ENCODE measurements at places on chromosomes 13 and 19.

- DNase-seq, result no peak
Observed at GRCh38 chr13:111289251-111289650, 31.2 kb upstream of the TEX29 start.

GRCh38 chr19:8476524-8476923, 25.9 kb downstream of the PRAM1 start:
- DNase-seq, result no peak

DNA sequence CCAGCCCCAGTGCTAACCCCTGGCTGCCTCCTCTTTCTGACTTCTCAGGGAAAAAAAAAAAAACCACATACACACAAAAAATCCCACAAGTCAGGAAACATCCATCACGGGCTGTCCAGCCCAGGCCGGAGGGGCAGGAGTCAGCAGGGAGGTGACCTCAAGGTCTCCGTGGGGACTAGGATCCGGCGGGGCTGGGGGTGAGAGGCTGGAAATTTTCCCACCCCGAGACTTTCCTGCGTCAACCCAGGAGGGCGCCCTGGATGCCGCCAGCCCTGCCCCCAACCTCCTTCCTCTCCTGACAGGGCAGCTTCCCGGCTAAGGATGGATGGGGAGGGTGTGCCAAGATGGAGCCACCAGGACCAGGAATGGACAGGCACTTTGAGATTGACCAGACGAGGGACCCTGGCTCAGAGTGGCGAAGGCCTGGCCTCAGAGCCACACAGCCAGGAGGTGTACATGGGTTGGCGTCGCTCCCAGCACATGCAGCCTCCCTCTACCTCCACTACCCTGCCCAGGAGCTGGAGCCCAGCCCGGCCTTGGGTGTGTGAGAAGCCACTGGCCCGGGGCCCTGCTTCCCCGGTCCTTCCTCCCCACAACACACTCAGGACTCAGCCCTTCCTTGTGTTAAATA, 33.3 kb downstream of the BLOC1S3 start:
- DNase-seq, result no peak

DNA sequence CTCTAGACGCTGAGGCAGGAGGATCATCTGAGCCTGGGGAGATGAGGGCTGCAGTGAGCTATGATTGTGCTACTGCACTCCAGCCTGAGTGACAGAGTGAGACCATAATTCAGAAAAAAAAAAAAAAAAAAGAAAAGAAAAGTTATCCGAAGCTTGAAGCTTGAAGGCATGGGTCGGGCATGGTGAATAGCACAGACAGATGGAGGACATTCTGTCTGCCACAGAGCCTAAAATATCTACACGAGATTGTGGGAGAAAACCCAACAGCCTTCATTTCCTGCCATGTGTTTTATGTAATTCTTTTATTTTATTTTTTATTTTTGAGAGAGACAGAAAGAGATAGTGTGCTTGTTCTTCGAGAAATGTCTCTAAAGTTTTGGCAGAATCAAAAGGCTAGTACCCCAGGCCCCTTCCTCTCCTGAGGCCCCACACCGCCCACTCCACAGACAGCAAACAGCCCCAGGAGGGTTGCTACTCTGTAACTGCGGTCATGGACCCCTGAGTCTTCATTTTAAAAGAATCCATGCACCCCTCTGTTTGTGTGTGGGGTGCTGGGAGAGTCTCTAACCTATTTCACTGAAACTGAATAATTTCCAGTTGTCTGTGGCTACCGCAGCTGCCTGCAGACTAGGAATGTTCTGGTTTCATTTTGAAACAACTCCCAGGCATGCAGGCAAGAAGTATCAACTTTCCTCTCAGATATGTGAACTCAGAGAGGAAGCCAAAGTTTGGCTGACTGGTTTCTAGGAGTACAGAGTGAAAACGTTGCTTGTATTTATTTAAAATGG, 38.4 kb upstream of the RCBTB2 start:
- no peak for DNase-seq

DNA sequence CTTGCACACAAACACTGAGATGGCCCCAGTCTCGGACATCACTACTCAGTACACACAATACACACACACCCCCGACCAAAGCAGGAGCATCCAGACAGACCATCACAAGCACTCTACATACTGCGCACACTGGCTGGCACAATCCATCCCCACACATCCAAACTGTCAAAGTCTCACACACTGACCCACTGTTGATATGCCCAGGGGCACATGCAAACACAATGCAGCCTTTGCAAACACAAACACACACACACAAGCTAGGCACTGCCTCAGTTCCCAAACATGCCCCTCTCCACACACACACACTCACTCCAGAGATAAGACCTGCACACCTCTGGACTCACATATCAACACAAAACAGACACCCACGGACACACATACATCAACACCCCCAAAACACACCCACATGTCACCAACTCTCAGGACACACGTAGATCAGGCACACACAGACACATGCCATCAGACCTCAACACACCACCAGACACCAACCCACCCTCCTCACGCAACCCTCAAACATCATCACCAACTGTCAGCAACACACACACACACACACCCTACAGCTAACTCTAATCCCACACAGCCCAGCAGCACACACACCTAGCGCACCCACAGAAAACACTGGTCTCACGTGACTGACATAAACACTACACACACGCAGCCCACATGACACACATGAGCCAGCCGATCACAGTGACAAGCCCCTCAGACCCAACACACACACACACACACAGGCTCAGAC, 1.9 kb downstream of the BBC3 start:
- DNase-seq, result no peak

DNA sequence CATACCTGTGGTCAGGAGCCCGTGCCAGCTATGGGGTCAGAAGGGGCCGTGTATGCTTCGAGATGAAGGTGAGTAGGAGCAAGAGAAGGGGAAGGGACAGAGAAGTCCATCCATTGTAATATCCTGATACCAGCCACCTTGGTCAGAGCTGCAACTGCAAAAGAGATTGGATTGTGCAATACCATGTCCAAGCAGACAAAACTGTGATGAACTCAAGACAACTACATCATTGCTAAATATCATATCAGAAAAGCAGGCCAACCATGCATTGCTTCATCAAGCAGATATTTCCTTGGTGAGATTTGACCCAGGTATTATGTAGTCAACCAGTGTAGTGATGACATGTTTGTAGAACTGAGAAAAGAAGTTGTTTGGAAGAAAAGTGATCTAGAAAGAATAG, 12.1 kb downstream of the HNRNPUL1 start:
- no peak for DNase-seq

DNA sequence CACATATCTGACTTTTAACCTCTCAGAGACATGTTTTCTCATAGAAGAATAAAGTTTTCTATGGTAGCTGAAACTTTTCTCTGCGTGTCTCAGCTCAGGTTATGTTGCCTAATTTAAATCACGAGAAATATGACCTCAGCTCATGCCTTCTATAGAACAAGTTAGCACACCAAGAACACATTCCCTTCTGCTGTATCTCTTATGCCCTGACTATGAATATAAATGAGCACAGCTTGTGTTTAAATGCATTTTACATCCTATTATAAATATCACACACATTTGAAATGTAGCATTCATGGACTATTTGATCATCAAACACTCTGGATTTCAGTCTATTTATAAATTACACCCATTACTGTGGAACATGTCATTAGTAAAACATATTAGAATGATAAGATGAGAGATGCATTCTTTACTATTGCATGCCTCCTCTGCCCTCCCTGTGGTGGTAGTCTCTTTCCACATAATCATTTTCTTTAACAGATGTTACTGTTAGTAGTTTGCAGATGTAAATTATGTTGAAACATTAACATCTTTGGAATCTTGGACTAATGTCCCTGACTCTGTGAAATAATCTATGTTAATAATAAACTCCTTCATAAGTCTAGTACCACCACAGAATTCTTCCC, 2044.9 kb upstream of the PCDH20 start:
- no peak for DNase-seq

DNA sequence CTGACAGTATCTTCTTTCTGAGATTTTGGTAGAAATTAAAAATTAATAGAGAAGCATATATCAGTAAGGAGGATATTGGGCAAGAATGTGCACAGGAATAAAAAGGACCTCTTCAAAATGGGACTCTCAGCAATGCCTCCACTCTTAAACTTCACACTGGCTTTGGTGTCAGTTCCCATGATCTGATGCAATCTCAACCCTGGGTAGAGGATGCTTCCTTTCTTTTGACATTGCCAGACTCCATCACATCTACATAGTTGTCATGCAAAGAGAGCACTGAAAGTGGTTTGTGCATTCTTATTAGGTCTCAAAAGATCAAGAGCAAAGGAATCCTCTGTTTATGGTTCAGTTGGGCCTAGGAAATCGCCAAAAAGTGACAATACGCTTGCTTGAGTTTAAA, 26.3 kb downstream of the STARD13 start:
- no peak for DNase-seq

- DNase-seq, result no peak
Observed at GRCh38 chr13:79405501-79405830, 589 bp downstream of the RBM26 start.

DNA sequence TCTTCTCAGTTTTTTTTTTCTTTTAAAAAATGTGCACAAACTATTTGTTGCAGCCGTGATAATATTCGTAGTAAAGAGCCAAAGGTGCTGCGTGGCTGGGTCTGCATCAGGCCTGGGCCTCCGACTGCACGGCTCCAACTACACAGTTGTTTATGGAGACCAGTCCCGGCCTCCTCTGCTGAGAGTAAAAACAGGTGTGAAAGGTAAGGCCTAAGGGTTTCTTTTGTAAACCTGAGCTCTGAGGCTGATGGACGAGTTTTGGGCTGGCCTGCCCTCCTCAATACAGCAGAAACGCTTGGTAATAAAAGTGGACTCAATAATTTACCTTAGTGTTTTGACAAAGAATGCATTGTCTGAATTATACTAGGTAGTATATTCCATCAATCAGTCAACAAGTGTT, 3.9 kb downstream of the MBNL2 start:
- DNase-seq, result no peak

DNA sequence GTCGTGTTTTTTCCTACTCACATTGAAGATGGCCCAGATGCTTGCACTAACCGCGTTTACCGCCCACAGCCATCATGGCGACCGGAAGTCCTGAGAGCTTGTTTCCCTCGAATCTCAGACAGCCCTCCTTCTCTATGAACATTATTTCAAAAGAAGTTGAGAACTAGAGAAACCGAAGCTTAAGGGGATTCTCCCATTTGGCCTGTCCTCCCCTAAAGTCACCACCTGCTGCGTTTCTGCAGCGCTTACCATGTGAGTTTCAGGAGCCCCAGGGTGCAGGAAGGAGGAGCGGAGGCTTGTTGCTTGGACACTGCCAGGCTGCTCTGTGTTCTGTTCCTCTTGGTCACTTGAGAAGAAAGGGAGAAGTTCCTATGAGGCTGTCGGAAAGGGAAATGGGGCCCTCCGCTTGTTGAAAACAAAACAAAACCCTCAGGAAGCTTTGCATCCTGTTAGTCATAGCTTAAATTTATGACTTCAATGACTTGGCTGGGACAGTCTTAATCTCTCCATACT, 6.2 kb downstream of the CARD8 start:
- DNase-seq, result no peak

GRCh38 chr13:36163809-36164308, 32.7 kb upstream of the DCLK1 start:
- DNase-seq, result no peak

DNA sequence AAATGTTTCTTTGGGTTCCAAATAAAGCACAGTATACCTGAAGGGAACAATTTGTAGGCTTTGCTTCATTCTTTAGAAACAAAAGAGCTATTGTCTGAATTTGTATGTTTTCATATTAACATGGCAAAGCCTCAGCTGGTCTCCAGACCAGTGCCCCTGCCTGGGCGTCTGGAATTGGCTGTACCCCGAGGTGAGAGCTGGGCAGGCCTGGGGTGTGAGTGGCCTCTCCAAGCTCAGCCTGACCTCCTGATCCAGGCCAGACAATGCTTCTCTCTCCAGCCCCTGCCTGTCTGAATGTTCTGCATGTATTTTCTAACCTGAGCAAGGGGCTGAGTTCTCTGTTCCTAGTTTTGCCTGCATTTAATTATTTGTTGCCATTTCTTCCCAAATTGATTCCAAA, 66.3 kb upstream of the MCF2L start:
- DNase-seq, result no peak

- peak; percentile 93 for DNase-seq
Observed at GRCh38 chr19:54209811-54210494, 9.3 kb downstream of the RPS9 start.

- DNase-seq, result no peak
Observed at GRCh38 chr13:96525715-96526114, 435.8 kb downstream of the HS6ST3 start.

GRCh38 chr19:6530386-6531162, at the start of gene TNFSF9:
Gene TNFSF9, plus strand, starts transcription at chr19:6531026. Its CDS starts 11 bp downstream, at chr19:6531037.
- DNase-seq, result peak; percentile 94

DNA sequence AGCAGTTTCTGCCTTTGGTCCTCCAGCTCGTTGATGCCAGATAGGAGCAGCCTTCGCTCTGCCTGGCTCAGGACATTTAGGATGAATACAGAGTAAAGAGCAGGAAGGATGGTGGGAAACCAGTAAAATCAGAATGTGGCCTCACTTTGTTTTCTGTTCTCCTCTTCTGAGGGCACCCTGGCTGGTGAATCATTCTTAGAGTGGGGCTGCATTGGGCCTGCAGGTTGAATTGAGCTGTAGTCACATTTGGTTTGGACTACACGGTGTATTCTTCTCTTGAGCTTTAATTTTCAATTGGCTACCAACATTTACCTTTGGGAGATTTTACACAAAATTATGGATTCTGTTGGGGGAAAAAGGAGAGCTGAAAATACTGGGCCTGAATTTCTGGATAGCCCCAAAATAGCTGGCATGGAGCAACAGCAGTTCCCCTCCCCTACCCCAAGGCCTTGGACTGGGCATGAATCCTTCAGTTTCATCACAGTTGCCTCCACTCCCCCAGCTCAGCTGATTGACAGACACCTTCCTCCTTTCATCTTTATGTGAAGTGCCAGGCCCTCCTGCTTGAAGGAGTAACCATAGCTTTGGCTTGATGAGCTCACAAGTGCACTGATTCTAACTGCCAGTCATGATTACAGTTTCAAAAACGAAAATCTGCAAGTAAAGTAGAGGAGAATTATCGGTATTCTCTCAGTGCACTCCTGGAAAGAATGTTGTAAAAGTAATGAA, 24.3 kb downstream of the ERCC5 start:
- no peak for DNase-seq

GRCh38 chr13:77781808-77782207, 84.3 kb downstream of the SLAIN1 start:
- no peak for DNase-seq

DNA sequence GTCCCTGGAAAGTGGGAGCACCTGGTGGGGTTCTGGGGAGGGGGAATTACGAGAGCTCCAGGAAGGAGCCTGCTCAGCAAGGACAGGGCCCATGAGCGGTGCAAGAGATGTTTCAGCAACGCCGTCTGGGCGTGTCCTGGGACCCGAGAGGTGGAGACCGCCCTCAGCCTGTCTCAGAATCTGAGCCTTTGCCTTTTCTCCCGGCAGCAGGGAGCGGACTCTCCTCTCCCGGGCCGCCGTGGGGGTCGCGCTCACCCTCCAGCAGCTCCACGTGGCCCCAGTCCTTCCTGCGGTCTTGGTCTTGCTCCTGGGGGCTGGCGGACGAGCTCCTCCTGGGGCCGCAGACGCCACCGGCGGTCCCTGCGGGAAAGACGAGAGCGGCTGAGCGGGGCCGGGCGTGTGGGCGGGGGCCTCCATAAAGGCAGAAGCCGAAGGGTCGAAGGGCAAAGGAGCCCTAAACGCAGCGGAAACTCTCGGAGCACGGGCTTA, 714 bp downstream of the POLRMT start:
- peak; percentile 51 for DNase-seq

- no peak for DNase-seq
Observed at GRCh38 chr13:21894091-21894490, 223.2 kb downstream of the FGF9 start.
